Activated T-helper 1 cell treated with anti-CD3 and anti-CD28 coated beads, Interleukin-2, amount 50 U/mL, for 16 hours (primary cell): ENCODE measurements at places on chromosomes 7 and 10.

GRCh38 chr7:45658716-45659495, 84.7 kb downstream of the ADCY1 start:
- DNase-seq, result no peak

- DNase-seq, result no peak
Measured at GRCh38 chr7:157405501-157405900, 68.7 kb downstream of the DNAJB6 start.

- no peak for DNase-seq
Measured at GRCh38 chr7:11415101-11415500, 416.9 kb downstream of the THSD7A start.

DNA sequence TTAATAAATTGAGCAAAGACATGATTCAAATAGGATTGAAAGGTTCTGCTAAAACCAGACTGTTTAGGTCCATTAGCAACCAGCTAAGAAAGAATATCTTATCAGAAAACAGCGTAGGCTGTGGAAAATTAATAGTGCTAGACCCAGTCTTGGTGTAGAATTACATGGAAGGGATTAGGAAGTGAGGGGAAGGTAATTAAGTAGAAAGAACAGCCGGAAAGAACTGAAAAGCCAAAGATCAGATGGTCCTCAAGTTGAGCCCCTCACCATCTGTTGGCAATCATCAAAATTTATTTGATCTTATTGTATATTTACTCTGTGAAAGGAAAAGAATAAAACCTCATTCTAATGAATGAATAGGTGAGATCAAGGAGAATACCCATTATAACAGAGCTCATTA, 50.1 kb downstream of the COL1A2 start:
- no peak for DNase-seq

GRCh38 chr7:120806669-120807068, 51.3 kb downstream of the TSPAN12 start:
- no peak for DNase-seq

DNA sequence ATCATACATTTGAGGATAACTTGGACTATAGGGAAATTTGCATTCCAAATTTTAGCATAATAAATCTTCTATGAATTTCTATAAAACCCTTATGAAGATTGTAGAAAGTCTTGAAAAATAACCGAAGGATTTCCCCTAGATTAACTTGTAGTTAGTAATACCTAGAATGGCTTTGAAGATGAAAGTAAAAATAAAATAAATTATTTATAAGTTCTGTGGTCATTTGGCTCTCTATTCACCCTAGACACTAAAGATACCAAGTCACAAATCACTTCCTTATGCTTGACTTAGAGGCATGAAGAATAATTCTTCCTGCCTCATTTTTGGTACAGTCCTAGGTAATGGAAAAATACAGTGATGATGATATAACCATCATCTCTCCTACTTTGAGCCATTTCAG, 79.3 kb downstream of the CSTF2T start:
- no peak for DNase-seq

GRCh38 chr10:8041992-8042720, 12.3 kb upstream of the GATA3 start:
- DNase-seq, result no peak

GRCh38 chr7:3754493-3755341, 453.7 kb downstream of the SDK1 start:
- DNase-seq, result no peak

DNA sequence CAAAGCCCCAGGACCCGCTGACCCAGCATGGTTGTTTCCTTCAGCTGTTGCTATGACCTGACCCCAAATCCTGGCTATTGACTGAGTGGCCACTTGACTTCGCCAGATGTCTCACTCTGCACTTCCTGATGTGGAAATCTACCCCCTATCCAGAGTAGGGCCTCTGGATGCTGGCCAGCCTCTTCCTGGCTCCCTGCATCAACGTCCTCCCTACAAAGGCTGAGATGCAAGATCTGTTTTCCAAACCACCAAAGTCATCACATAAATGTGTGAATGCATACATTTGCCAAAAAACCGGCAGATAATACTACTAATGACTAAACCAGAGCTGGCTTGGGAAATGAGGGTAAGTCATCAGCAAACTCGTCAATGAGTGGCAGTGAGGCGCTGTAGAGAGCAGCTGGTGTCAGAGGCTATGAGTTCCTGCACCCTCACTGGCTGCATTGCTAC, 70.4 kb downstream of the PYROXD2 start:
- DNase-seq, result no peak

- no peak for DNase-seq
Measured at GRCh38 chr10:98489561-98490481, 43.1 kb upstream of the HPS1 start.

- DNase-seq, result no peak
Measured at GRCh38 chr10:1169186-1169885, 113.2 kb downstream of the WDR37 start.

- no peak for DNase-seq
Measured at GRCh38 chr7:22618528-22618927, 108.5 kb upstream of the IL6 start.

- DNase-seq, result no peak
Measured at GRCh38 chr7:91949221-91950009, 8.8 kb downstream of the AKAP9 start.

- no peak for DNase-seq
Measured at GRCh38 chr10:43929122-43929521, 280.4 kb upstream of the ZNF32 start.

DNA sequence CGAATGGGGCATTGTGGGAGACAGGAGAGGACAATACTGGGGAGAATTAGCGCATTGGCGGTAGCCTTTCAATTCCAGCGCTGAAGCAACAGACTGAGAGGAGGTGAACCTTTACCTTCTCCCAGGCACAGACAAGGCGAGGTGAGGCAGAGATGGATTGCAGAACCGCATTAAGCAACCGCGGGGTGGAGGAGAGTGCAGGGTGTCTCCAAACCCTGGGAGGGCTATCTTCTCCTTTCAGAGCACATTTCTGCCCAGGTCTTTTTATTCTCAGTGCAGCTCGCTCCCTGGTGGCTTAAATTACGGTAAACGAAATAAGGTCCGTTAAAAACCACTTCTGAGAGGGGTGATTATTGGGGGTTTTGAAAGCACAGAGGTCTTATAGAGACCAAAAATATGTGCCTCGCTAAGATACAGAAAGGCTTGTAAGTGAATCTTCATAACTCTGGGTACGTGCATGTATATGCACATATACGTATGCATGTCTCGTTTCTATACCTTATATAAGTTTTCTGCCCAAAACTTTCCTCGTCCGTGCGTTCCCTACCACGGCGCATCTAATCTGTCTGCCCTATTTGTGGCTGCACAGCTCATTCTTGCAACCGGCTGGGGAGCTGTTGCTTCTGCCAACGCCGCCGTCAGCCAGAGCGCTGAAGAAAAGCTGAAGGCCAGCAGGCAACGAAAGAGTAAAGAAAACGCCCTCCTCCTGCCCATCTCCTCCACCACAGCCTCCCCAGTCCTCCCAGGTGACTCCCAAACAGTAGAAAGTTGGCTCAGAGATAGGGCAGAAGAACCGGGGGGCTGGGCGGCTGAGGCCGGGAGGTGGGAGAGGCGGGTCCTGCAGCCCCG, 895 bp upstream of the ZNF804B start:
- DNase-seq, result no peak

- DNase-seq, result no peak
Measured at GRCh38 chr7:117085769-117086463, 132.6 kb downstream of the ST7 start.

DNA sequence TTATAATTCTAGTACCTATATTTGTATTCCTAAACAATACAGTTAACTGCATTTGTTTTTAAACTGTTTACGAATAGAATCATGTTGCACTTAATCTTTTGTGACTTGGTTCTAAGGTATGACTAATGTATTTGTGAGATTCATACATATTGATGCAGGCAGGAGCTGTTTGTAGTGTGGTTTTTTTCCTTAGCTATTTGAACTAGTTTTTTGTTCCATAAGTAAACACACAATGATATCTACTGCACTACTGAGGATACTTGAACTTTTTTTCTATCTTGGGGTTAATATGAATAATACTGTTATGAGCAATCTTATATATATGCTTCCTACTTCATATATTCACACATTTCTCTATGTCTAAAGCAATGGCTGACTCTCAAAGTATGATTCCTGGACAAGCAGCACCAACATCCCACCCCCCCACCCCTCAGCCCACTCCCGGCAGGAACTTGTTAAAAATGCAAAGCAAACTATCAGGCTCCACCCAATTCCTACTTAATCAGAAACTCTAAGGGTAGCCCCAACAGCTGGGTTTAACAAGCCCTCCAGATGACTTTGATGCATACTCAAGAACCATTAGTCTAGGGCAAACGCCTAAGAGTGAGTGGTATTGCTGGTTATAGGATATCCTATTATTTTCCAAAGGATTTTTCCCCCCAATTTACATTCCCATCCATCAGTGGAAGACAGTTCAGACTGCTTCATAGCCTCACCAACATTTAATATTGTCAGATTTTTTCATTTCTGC, 25.8 kb downstream of the BRAF start:
- DNase-seq, result no peak

- DNase-seq, result no peak
Measured at GRCh38 chr10:600876-601659, 88.4 kb downstream of the DIP2C start.

- DNase-seq, result no peak
Measured at GRCh38 chr10:17427666-17428350, 26.6 kb downstream of the ST8SIA6 start.

- no peak for DNase-seq
Measured at GRCh38 chr7:51160411-51160810, 156.2 kb downstream of the COBL start.

DNA sequence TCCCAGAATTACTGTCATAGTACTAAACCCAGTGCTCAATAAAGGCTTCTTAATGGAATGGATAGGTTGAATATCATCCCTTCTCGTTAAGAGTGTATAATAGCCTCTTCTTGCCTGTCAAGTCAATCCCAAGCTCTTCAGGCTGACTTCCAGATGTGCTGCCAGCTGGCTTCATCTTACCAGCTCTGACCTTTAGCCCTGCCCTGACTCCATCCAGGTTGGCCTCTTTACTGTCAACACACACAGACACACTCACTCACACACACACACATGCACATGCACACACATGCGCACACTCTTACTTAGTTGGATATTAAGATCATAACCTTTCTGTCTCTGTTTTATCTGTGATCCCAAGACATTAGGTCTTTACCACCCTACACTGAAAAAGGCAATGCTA, 49.1 kb downstream of the ASB4 start:
- no peak for DNase-seq

DNA sequence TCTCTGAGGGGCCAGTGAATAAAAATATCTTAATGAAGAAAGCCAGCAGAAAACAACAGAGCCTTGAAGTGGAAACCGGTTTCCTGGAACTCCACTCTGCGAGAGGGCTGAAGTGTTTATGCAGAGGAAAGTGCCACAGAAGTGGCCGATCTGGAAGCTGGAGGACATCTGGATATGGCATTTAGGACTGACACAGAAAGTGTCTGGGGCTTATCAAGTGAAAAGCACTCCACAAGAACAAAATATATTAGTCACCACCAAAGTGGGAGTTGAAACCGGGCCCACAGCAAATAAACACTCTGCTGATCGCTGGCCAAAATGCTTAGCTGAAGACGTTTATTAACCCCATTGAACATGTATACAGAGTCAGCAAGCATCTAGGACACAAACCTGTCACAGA, 7.8 kb downstream of the NOD1 start:
- DNase-seq, result no peak

- DNase-seq, result no peak
Measured at GRCh38 chr7:87852306-87852705, 23.9 kb downstream of the SLC25A40 start.

- no peak for DNase-seq
Measured at GRCh38 chr10:71272056-71272771, 46.8 kb upstream of the SLC29A3 start.

DNA sequence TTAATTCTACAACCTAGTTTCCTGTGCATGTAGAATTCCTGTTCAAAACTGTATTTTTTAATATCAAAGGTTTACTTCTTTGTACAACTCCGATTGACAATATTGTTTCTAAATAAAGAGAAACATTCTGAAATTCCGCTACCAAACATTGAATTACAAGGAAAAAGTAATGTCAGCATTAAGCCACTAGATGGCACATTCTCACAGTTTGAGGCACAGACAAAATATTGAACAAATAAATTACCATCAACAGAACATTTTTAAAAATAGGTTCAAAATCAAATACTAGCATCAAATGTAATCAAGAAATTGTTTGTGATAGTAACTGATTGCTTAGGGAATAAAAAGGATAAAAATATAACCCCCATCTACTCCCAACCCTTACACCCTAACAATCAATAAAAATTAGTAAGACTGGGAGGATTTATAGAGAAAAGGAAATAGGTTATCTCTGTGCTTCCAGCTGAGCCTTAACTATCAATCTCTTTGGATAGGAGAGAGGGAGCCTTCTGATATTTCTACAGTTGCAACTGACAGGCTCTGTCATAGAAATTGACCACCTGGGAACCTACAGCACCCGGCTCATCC, 86.6 kb upstream of the C7orf33 start:
- DNase-seq, result no peak

GRCh38 chr7:128004623-128005022, 26.6 kb downstream of the LRRC4 start:
- DNase-seq, result no peak

GRCh38 chr10:70601746-70602145, 795 bp downstream of the PRF1 start:
- DNase-seq, result no peak

- no peak for DNase-seq
Measured at GRCh38 chr10:96341219-96342182, 17.3 kb downstream of the OPALIN start.

- DNase-seq, result no peak
Measured at GRCh38 chr7:92802406-92802805, 34.0 kb downstream of the CDK6 start.

GRCh38 chr10:70053841-70054288, 1.2 kb downstream of the MACROH2A2 start:
- no peak for DNase-seq

- no peak for DNase-seq
Measured at GRCh38 chr7:82289889-82290288, 153.7 kb downstream of the CACNA2D1 start.

DNA sequence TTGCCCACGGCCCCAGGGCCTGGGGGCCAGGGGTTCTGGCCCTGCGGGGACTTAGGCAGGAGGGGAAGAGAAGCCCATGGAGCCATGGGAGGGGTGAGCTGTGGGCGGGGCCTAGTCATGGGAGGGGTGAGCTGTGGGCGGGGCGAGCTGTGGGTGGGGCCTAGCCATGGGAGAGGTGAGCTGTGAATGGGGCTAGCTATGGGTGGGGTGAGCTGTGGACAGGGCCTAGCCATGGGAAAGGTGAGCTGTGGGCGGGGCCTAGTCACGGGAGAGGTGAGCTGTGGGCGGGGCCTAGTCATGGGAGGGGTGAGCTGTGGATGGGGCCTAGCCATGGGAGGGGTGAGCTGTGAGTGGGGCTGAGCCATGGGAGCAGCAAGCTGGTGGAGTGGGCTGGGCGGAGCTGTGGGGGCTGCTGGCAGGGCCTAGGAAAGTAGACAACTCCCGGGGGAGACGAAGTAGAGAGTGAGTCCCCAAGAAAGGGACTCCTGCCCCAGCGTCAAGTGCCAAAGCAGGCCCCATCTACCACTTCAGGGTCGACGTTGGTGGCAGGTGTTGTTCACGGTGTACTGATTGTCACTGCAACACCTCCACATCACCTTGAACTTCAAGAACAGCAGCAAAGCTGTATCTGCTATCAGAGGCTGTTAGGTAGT, 19.2 kb upstream of the TTYH3 start:
- DNase-seq, result no peak

GRCh38 chr10:12036073-12036655, 6.4 kb downstream of the UPF2 start:
- no peak for DNase-seq
